Fibroblast of the conjunctiva (primary cell): ENCODE measurements at places on chromosomes 6 and 20.

DNA sequence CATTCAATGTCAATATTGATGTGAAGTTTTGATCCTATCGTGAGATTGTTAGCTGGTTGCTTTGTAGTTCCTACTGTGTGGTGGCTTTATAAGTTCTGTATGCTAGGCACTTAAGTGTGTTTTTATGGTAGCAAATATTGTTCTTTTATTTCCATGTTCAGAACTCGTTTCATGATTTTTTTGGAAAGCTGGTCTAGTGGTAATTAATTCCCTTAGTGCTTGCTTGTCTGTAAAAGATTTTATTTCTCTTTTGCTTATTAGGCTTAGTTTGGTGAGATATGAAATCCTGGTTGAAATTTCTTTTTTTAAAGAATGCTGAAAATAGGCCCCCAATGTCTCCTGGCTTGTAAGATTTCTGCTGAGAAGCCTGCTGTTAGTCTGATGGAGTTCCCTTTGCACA is 27.8 kb upstream of the PLCB1 start:
- DNase-seq: no peak

- DNase-seq: no peak
These were observed 18.9 kb downstream of the PHACTR2 start for GRCh38 chr6:143696664-143697000.

- DNase-seq: no peak
These were observed 56.2 kb downstream of the COL12A1 start for GRCh38 chr6:75149696-75150095.

- DNase-seq: no peak
These were observed 48.5 kb downstream of the FHL5 start for GRCh38 chr6:96611342-96611991.

DNA sequence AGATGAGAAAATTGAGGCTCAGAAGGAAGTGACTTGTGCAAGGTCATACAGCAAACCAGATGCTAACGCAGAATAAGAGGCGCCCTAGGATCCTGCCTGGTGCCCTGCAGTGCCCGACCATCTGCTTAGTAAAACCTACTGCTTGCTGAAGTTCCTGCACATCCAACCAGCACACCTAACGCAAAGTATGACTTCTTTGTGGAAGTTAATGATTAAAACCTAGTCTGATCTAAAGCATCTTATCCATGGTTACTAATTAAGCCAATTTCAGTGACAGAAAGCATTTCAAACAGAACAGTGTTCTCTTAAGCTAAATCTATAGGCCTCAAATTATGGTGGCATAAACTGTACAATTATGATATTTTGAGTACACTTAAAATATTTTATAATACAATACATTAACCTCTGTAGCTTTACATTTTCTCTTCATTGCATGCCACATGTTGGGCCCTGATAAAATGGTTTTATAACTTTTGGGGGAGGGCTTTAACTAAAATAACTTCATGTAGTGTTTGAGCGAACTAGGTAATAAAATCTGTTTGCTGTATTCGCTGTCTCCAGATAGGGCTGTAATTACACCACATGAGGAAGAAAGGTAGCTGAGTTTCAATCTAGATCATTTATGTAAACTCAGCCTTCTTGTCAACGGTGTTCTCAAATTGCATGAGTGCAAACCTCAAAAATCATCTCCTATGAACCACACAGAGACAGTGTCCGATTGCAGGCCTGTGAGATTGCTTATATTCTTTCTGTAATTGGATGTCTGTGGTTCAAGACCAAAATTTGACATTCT is 37.5 kb upstream of the BEND3 start:
- no peak for DNase-seq

- DNase-seq: no peak
These were observed 367 bp downstream of the NRSN2 start for GRCh38 chr20:347317-347639.

DNA sequence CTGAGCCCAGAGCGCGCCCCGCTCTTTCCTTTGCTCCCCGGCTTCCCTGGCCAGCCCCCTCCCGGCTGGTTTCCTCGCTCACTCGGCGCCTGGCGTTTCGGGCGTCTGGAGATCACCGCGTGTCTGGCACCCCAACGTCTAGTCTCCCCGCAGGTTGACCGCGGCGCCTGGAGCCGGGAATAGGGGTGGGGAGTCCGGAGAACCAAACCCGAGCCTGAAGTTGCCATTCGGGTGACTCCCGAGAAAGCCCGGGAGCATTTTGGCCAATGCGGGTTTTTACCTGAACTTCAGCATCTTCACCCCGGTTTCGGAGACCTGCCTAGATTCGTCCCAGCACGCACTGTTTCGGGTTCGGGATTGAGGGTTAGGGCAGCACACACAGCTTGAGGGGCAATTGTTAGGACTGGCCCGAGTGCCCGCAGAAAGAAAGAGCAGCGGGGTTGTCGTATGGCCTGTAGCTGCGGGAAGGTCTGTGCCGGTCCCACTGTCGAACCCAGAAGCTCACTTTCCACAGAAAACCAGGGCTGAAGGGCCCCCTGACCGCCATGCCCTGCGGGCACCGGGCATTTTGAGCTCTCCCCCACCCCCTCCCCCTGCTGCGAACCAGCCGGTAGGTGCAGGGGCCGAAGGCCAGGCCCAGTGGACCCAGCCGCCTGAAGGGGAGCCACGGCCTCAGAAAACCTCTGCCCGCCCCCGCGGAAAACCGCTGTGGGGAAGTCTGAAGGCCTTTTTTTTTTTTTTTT is 2.1 kb downstream of the FOXP4 start:
- DNase-seq: no peak

DNA sequence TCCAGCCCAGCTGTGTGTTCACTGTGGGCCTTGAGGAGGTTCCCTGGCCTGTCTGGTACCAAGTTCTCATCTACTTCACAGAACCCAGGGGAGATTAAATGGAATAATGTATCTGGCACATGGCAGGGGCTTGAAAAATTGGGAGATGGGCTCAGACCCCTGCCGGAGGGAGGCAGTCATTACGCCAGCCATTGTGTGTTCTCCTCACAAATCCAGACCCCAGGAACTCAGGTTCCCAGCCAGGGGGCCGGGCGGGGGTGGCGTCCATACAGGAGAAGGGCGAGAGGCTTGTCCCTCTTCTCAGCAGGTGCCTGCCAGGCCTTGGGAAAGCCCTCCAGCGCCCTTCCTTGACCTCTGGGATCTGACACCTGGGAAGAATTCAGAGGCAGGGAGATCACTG is 8.1 kb downstream of the NOL4L start:
- no peak for DNase-seq

- no peak for DNase-seq
These were observed 16.7 kb upstream of the MAK start for GRCh38 chr6:10854922-10855632.

- no peak for DNase-seq
These were observed 492.4 kb upstream of the MARCKS start for GRCh38 chr6:113364766-113365165.

- DNase-seq: no peak
These were observed 86.6 kb downstream of the GCLC start for GRCh38 chr6:53458105-53458866.

- DNase-seq: no peak
These were observed at the start of gene LHFPL5 for GRCh38 chr6:35804996-35805736. Gene LHFPL5 (plus strand): TSS chr6:35805352. CDS start chr6:35805671, 319 bp downstream.

DNA sequence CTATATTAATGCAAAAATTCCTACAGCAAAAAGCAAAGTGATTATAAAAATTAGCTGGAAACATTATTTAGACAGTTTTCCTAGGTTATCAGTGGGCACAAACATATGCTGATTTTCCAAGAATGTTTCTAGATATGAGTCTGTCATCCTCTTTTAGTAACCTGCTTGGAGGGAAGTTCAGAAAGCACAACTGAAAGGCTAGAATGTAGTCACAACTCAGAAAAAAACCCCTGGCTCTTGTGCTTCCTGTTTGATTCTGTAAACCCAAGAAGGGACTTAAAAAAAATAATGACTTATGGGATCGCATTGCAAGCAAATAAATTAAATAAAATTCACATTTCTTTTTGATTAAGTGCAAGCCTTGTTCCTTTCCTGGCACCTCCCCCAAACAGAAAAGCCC is 708.4 kb upstream of the EPHA7 start:
- no peak for DNase-seq

GRCh38 chr20:50837532-50838321 is 42.9 kb downstream of the BCAS4 start:
- DNase-seq: peak; percentile 88

DNA sequence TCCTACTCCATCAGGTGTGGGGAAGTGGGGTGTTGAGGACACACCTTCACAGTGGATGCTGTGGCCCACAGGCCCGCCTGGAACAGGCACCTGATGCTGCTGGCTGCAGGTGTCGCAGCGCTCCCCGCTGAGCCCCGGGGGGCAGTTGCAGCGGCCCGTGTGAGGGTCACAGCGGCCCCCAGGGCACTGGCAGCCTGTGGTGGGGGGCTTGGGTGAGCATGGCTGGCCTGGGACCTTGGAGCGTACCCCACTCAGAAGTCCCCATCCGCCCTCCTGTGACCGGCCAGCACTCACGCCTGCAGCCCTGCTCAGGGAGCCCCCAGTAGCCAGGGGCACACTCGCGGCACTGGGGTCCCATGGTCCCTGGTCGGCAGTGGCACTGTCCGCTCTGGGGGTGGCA is 19.2 kb downstream of the ADRM1 start:
- DNase-seq: no peak

DNA sequence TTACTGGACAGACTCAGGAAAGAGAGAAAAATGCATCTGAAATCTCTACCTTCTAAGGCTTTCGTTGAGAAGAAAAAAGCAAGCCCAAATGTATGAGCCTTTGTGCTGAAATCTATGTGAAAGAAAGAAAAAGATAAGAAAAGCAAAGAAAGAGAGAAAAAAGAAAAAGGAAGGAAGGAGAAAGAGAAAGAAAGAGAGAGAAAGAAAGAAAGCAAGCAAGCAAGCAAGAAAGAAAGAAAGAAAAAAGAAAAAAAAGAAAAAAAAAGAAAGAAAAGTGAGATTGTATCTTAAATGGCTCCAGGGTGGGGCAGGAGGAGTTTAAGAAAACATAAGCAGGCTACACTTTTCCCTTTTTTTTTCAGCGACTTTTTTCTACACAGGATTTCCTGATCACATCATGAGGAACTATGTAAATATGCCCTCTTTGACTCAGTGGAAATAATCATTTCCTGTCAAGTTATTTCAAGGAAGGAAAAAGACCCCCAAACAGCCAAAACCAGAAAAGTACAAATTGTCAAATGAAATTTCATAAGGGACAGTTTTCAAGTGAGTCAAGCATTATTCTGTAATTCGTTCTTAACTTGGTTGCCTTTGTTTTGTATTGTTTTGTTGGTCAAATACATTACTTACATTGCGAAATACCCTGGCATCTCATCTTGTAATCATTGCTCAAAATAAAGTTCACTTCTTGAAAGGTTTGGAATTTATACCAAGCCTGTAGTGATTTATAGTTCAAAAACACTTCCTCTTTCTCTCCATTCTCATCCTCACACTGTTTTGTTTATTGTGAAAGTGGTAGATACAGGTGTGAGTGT is 79.5 kb upstream of the RNF217 start:
- no peak for DNase-seq

DNA sequence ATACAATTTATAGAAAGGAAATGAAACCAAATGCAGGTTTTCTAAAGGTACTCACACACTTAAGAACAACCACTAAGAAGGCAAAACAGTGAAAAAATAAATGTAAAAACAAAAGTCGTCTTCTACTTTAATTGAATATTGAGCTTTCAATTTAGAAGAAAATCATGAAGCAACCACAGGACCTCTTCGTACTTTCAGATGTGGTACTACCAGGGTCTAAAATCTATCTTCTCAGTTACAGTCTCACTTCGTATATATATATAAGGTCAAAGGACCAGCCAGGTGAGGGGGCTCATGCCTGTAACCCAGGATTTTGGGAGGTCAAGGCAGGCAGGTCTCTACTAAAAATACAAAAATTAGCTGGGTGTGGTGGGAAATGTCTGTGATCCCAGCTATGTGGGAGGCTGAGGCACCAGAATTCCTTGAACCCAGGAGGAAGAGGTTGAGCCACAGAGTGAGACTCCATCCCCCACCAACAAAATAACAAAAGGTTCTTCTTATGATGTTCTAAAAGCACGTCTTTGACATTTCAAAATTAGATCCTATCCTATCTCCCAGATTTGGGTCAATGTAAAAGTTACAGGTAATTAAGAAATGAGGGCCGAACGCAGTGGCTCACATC is 12.5 kb downstream of the ROMO1 start:
- DNase-seq: no peak

GRCh38 chr6:5851261-5851757 is 155.4 kb downstream of the NRN1 start:
- peak; percentile 4 for DNase-seq

- no peak for DNase-seq
These were observed 77.1 kb upstream of the MRPS10 start for GRCh38 chr6:42294759-42295158.

- no peak for DNase-seq
These were observed 62.0 kb upstream of the HIVEP1 start for GRCh38 chr6:11950109-11950508.

GRCh38 chr6:69957985-69958559 is 91.7 kb downstream of the COL19A1 start:
- no peak for DNase-seq

DNA sequence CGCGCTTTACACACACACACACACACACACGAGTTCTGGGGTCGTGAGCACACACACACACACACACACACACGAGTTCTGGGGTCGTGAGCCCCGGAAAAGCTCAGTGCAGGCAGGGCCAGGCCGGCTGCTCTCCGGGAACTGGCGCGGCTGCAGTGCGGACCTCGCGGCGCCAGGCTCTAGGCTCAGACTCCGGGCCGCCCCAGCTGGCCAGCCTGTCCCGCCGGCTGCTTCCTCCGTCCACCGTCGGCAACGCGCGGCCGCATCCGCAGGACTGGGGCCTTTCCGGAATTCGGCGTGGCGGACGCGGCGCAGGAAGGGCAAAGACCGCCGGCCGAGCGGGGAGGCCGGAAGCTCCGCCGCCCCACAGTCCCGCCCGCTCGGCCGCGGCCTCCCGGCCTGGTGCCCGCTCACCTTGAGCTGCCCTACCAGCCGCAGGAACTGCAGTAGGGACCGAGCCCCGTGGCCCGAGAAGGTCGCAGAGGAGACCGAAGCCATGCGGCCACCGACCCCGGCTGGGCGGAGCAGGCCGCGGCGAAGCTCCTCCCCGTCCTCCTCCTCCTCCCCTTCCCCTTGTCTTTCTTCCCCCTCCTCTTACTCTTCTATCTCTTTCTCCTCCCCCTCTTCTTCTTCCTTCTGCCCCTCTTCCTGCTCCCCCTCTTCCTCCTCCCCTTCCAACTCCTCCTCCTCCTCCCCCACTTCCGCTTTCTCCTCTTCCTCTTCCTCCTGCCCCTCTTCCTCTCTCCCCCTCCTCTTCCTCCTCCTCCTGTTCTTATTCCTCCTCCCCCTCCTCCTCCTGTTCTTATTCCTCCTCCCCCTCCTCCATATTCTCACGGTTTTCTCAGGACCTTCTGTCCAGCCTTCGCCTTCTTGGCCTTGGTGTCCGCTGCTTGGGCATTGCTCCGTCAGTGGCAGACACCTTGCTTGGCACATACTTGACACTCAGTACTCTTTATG is at the start of gene HDDC2:
HDDC2 (minus strand) TSS at position 533 of the 957 bp plus-strand sequence; CDS start at position 498, 35 bp downstream.
- peak; percentile 24 for DNase-seq

DNA sequence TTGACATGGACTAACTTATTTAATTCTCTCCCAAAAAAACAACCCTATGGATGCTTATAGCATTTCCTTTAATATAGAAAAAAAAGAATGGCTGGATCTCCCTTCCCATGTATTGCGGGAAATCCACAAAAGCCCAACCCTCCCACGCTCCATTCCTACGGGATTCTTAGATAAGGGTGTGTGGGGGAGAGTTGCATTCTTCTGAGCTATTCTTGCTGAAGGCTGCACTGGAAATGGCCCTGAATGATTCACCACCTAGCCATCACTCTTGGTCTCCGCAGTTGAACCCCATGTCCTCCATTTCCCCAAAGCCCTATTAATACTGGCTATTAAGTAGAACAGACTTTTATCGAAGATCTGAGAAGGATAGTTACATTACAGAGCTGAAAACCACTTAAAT is 41.9 kb upstream of the ADGRF5 start:
- DNase-seq: no peak

GRCh38 chr6:39416728-39417127 is 94.2 kb upstream of the KCNK16 start:
- DNase-seq: no peak
